Vagina (tissue), 2 donors: ENCODE measurements at places on chromosomes 3 and 15. TPM values are rescaled to one million over a fixed set of nuclear protein-coding genes. Genes with fewer than 3 reads are reported as not detected.

MRPL47 gene
- 20.9 TPM for total RNA-seq

RYR3 gene
- total RNA-seq = 16.5 TPM

ATR gene
- 22.6 TPM for total RNA-seq

PEX11A gene
- total RNA-seq = 4.7 TPM

GRCh38 chr3:126947429-126947828, 35.5 kb upstream of the PLXNA1 start:
- DNase-seq = no peak
- H3K4me3 ChIP-seq = no peak overlapping the region
- no peaks in the 10 kb centered on the region for H3K4me1 ChIP-seq
- no peak overlapping the region for H3K27ac ChIP-seq
- no peaks in the 10 kb centered on the region for H3K27me3 ChIP-seq

- H3K4me1 ChIP-seq = peaks cover 10% of the 10 kb centered on the region
- H3K27ac ChIP-seq = no peak overlapping the region
- no peaks in the 10 kb centered on the region for H3K27me3 ChIP-seq
- H3K36me3 ChIP-seq = no peaks in the 10 kb centered on the region
Measured at GRCh38 chr3:105800320-105800719, 68.5 kb downstream of the CBLB start.

DNA sequence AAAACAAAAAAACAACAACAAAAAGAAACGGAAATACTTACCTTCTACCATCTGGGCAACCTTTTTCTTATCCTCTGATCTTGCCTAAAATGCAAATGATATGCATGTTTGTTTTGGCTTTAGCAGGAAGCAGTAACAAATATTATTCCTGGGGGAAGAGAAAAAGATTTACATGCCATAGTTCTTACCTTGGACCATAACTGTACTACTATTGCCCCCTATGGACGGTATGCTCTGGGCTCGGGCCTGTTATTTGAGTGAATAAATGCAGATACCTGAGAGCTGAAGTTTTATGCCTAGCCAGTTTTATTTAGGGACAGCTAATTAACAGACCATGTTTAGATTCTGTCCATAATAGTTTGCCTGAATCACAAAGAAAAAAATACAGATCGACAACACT, 12.6 kb upstream of the STARD5 start:
- peaks cover 27% of the 10 kb centered on the region for H3K4me1 ChIP-seq
- no peaks in the 10 kb centered on the region for H3K27me3 ChIP-seq
- H3K27ac ChIP-seq = no peak overlapping the region

DNA sequence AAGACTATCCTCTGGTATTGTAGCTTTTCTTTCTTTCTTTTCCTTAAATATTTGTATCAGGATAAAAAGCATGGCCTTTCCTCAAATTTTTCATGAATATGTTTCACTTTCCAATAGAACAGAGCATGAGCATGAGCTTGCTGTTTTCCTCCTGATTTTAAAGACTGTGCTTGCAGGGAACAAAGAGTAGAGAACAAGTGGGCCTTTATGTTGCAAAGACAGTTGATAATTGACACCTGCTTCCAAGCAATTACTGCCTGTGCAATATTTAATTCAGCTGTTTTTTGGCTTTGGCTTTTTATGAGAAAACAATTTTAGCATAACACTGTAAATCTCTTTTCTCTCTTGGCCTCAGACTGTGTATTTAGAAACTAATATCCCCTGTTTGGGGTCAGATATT, 263.6 kb upstream of the AZI2 start:
- no peaks in the 10 kb centered on the region for H3K27me3 ChIP-seq
- H3K4me3 ChIP-seq = no peak overlapping the region
- DNase-seq = no peak
- no peaks in the 10 kb centered on the region for H3K4me1 ChIP-seq
- H3K27ac ChIP-seq = no peak overlapping the region

GRCh38 chr3:55725681-55726500, 238.8 kb upstream of the WNT5A start:
- no peaks in the 10 kb centered on the region for H3K36me3 ChIP-seq
- H3K4me3 ChIP-seq = no peak overlapping the region
- no peaks in the 10 kb centered on the region for H3K27me3 ChIP-seq
- no peaks in the 10 kb centered on the region for H3K4me1 ChIP-seq
- no peak for DNase-seq

- no peak for DNase-seq
- no peak overlapping the region for H3K4me3 ChIP-seq
Measured at GRCh38 chr3:123832692-123833397, 51.3 kb downstream of the MYLK start.

DNA sequence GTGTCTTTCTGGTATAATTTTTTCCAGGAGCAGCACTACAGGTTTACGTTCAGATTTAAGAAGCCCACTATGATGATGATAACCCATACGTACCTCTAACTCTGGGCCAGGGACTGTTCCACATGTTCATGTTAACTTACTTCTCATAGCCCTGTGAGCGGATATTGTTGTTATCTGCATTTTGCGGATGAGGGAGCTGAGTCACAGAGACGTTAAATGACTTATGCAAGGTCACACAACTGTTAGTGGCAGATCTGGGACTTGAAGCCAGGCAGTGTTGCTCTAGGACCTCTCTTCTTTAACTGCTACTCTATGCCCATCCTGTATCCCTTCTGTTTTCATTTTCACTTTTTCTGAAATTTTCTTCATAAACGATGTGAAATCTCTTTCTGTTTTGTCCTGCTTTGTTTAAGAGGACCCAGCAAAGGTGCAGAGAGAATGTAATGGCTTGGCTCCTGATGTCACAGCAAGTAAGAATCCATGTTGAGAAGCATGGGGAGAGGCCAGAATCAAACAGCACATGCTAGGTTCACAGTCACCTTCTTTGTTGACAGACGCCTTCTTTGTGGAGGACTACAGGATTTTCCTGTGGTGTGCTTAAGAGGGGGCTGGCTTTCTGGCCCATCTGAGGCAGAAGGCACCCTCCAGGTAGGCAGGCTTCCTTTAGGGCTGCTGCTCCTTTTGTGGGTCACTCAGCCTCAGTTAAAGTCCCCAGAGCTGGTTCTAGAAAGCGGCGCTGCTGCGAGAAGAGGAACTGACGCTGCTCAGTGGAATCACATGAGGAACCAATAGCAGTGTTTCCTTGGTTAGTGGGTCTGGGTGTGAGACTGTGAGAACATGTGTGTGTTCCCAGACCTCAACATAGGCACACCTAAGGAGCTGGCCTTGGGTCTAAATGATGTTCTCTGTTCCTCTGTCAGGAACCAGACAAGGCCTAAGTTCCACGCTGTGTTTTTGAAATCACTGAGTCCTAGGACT, 121.6 kb downstream of the TMEM108 start:
- H3K36me3 ChIP-seq = no peaks in the 10 kb centered on the region
- no peak overlapping the region for H3K27ac ChIP-seq
- H3K4me1 ChIP-seq = no peaks in the 10 kb centered on the region
- no peaks in the 10 kb centered on the region for H3K27me3 ChIP-seq
- H3K4me3 ChIP-seq = no peak overlapping the region
- DNase-seq = no peak

- peaks cover 31% of the 10 kb centered on the region for H3K4me1 ChIP-seq
- H3K27ac ChIP-seq = peak overlapping the region; percentile 75
- no peaks in the 10 kb centered on the region for H3K27me3 ChIP-seq
- no peak overlapping the region for H3K4me3 ChIP-seq
- no peak for DNase-seq
- no peaks in the 10 kb centered on the region for H3K36me3 ChIP-seq
Measured at GRCh38 chr3:13506680-13507079, 26.6 kb downstream of the HDAC11 start.

GRCh38 chr3:63972987-63973386, 50.3 kb downstream of the PSMD6 start:
- no peak for DNase-seq
- H3K4me1 ChIP-seq = peaks cover 95% of the 10 kb centered on the region
- no peaks in the 10 kb centered on the region for H3K36me3 ChIP-seq

GRCh38 chr3:191085091-191085490, 114.0 kb upstream of the OSTN start:
- H3K27ac ChIP-seq = no peak overlapping the region
- no peak overlapping the region for H3K4me3 ChIP-seq
- no peaks in the 10 kb centered on the region for H3K4me1 ChIP-seq
- no peak for DNase-seq
- H3K36me3 ChIP-seq = no peaks in the 10 kb centered on the region
- H3K27me3 ChIP-seq = no peaks in the 10 kb centered on the region

DNA sequence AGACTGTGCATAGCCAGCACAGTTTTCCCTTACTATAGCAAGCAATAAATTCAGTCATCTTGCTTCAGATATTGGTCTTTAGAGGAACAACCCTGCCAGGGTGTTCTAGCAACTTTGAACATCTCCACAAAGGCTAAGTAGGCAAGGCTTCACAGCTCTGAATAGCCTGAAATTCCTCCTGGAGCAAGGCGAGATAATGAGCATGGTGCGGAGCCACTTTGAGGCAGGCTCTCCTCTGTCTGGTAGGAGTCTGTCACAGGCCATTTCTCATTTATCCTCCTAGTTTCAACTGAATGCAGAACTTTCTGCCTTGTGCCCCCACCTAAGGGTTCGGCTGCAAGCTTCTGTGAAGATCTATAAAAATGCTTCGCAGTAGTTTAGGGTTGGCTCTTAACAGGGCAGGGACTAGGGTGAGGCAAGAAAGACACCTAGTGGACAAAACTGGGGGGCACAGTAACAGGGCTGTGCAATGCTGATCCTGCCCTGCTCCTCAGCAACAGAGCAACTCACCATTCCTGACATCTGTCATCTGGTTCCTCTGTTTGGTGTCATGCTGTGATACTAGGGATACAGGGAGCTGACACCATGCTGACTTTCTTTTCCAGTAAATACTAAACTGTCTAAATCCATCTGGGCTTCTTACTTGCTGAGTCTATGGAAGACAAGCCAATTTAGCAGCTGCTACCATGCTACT, 16.6 kb upstream of the EHHADH start:
- no peak for DNase-seq
- no peaks in the 10 kb centered on the region for H3K4me1 ChIP-seq
- H3K4me3 ChIP-seq = no peak overlapping the region
- no peak overlapping the region for H3K27ac ChIP-seq
- no peaks in the 10 kb centered on the region for H3K36me3 ChIP-seq
- H3K27me3 ChIP-seq = no peaks in the 10 kb centered on the region

- H3K27ac ChIP-seq = peak overlapping the region; percentile 95
- no peak for DNase-seq
- H3K27me3 ChIP-seq = no peaks in the 10 kb centered on the region
- peaks cover 53% of the 10 kb centered on the region for H3K4me1 ChIP-seq
Measured at GRCh38 chr3:127590282-127590592, 296 bp downstream of the TPRA1 start.
